ENCODE measurements at places on chromosomes 4 and X. TPM values are rescaled to one million over a fixed set of nuclear protein-coding genes. Genes with fewer than 3 reads are reported as not detected.

Gene HTT
- 108 TPM for total RNA-seq

Gene OTUD6A
- total RNA-seq: not detected

Gene FMR1NB
- total RNA-seq: not detected

Gene GPM6B
- total RNA-seq: not detected

Gene ADGRG2
- not detected for total RNA-seq

Gene NAP1L2
- 3.9 TPM for total RNA-seq

Gene CPZ
- total RNA-seq: not detected

Gene BMPR1B
- total RNA-seq: not detected

Gene RBM41
- total RNA-seq: 11.3 TPM

Gene PPP1R2C
- total RNA-seq: not detected

Gene JCHAIN
- total RNA-seq: 276 TPM

Gene FGF16
- not detected for total RNA-seq

Gene PHKA1
- 0.15 TPM for total RNA-seq

Gene DCAF4L1
- total RNA-seq: 0.16 TPM

Gene PNMA6F
- not detected for total RNA-seq

Gene SLC34A2
- 0.59 TPM for total RNA-seq

Gene FGD1
- 0.08 TPM for total RNA-seq

Gene PPP2R2C
- 0.13 TPM for total RNA-seq
